Smooth muscle cell of the umbilical artery (primary cell): ENCODE measurements at places on chromosomes 3 and 15. TPM values are rescaled to one million over a fixed set of nuclear protein-coding genes. Genes with fewer than 3 reads are reported as not detected.

RBP2 gene
- total RNA-seq: not detected in 2 replicates

TMEM40 gene
- not detected in 2 replicates for total RNA-seq

LMOD3 gene
- not detected in 2 replicates for total RNA-seq

MGLL gene
- total RNA-seq: 8.9 and 25.0 TPM in 2 replicates

NMB gene
- 2.1 and 3.3 TPM in 2 replicates for total RNA-seq

HRH1 gene
- total RNA-seq: 17.5 and 28.3 TPM in 2 replicates

MAP6D1 gene
- total RNA-seq: 2.1 and 2.4 TPM in 2 replicates

CEP19 gene
- total RNA-seq: 2.5 and 5.0 TPM in 2 replicates

ZBTB47 gene
- total RNA-seq: 31.8 and 33.4 TPM in 2 replicates

SLC24A5 gene
- not detected in 2 replicates for total RNA-seq

DPPA4 gene
- not detected in 2 replicates for total RNA-seq

DNAJB11 gene
- total RNA-seq: 102 and 125 TPM in 2 replicates

ACTC1 gene
- total RNA-seq: 0.30 TPM in 1 of 2 replicates, not detected in the other

APBA2 gene
- total RNA-seq: 40.4 and 42.1 TPM in 2 replicates

KIF7 gene
- 10.4 and 18.7 TPM in 2 replicates for total RNA-seq

DUOXA2 gene
- not detected in 2 replicates for total RNA-seq

EBLN2 gene
- 6.3 and 8.9 TPM in 2 replicates for total RNA-seq

TRPC1 gene
- 31.5 and 35.5 TPM in 2 replicates for total RNA-seq

DLL4 gene
- total RNA-seq: 0.14 and 0.30 TPM in 2 replicates

CELF6 gene
- total RNA-seq: not detected in 2 replicates

NXPE3 gene
- total RNA-seq: 27.3 and 39.5 TPM in 2 replicates

IL5RA gene
- total RNA-seq: not detected in 2 replicates

CLDN16 gene
- under 0.01 and 0.23 TPM in 2 replicates for total RNA-seq

PPP1R14D gene
- total RNA-seq: not detected in 2 replicates

ANKRD63 gene
- not detected in 2 replicates for total RNA-seq

IQCF5 gene
- not detected in 2 replicates for total RNA-seq

SPINK8 gene
- total RNA-seq: not detected in 2 replicates

CCRL2 gene
- not detected in 2 replicates for total RNA-seq

GOLGA6L9 gene
- total RNA-seq: 3.3 and 3.6 TPM in 2 replicates

GOLGA6L7 gene
- not detected in 2 replicates for total RNA-seq

ACAN gene
- total RNA-seq: under 0.01 TPM in 2 replicates

PPCDC gene
- 6.2 and 7.4 TPM in 2 replicates for total RNA-seq

POPDC2 gene
- 0.59 and 1.8 TPM in 2 replicates for total RNA-seq

TMCO5A gene
- total RNA-seq: not detected in 2 replicates

TGM5 gene
- not detected in 2 replicates for total RNA-seq

TMEM266 gene
- total RNA-seq: not detected in 2 replicates

SRGAP3 gene
- 1.5 and 4.9 TPM in 2 replicates for total RNA-seq

KNL1 gene
- 1.2 and 14.2 TPM in 2 replicates for total RNA-seq

CCDC50 gene
- total RNA-seq: 103 and 158 TPM in 2 replicates

KY gene
- total RNA-seq: 1.2 and 8.0 TPM in 2 replicates

DAPK2 gene
- total RNA-seq: 0.51 TPM in 1 of 2 replicates, not detected in the other

OCA2 gene
- total RNA-seq: not detected in 2 replicates

EIF4G1 gene
- 258 and 495 TPM in 2 replicates for total RNA-seq

LRRN1 gene
- total RNA-seq: not detected in 2 replicates

IFT80 gene
- 61.2 and 63.7 TPM in 2 replicates for total RNA-seq

CKMT1B gene
- not detected in 2 replicates for total RNA-seq
